ENCODE measurements at places on chromosomes 3 and 15. TPM values are rescaled to one million over a fixed set of nuclear protein-coding genes. Genes with fewer than 3 reads are reported as not detected.

CFAP161 gene
- total RNA-seq = not detected

TTBK2 gene
- 17.1 TPM for total RNA-seq

NR1I2 gene
- total RNA-seq = 0.82 TPM

NOX5 gene
- 0.23 TPM for total RNA-seq

UROC1 gene
- total RNA-seq = not detected

SMAD6 gene
- 0.20 TPM for total RNA-seq

SPESP1 gene
- total RNA-seq = 1.1 TPM

EIF4A2 gene
- 430 TPM for total RNA-seq

ADAMTS7 gene
- 1.4 TPM for total RNA-seq

RFTN1 gene
- 111 TPM for total RNA-seq

GABRB3 gene
- not detected for total RNA-seq

KCNMB2 gene
- total RNA-seq = not detected

FGF12 gene
- not detected for total RNA-seq

GRCh38 chr15:80873366-80873952 lies 94.3 kb downstream of the CEMIP start:
- DNase-seq = no peak

DNA sequence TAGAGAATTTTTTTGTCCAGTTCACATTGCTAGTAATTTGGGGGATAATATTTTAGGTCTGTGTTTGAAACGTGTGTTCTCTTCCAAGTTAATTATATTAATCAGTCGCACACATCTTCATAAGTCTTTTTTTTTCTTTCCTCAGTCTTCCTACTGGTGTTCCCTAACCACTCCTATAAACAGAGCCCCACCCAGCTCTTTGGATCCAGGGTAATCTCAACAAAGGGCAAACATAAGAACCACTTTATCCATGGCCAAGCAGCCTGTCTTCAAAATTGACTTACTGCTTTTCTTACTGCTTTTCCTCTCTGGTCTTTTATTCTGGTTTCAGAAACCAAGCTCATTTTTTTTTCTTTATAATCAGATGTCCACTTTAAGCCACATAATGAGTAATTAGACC lies 266.8 kb upstream of the NECTIN3 start:
- DNase-seq = no peak

GRCh38 chr3:29718661-29719065 lies 437.8 kb downstream of the RBMS3 start:
- no peak for DNase-seq

DNA sequence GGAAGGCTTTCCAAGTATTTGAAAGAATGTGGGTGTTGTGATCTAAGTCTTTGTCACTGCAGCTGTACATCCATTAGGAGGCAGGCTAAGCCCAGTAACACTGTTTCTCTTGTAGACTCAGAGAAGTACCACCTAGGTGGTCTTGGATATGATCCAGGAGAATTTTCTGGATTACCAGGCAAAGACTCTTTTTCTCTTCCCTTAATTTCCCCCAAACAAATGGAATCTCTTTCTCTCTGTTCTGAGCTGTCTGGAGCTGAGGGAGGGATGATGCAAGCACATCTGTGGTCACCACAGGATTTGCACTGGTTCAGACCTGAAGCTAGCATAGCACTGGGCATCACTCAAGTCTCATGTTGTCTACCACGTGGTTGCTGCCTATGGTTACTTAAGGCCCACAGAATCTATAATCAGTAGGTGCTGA lies 227.6 kb downstream of the NECTIN3 start:
- DNase-seq = no peak

DNA sequence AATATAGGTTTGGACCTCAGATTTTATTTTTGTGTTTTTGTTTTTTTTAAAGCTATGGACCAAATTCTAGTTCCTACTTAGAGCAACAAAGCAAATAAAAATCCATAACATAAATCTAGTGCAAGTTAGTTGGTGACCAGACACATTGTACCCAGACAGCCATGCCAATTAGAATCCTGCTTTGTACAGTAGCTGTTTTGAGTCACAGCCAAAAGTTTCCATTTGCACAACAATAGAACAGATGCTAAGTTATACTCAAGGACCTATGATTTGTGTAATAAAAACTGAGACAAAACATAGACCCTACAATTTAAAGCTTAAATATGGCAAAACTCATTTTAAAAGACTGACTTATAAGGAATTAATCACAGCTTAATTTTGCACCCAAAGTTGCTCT lies 513.1 kb upstream of the CBLB start:
- no peak for DNase-seq

GRCh38 chr15:46258056-46258455 lies 623.2 kb downstream of the SQOR start:
- DNase-seq = no peak

- DNase-seq = no peak
Observed at GRCh38 chr15:68283401-68283800, 5.9 kb downstream of the FEM1B start.

- no peak for DNase-seq
Observed at GRCh38 chr3:15635121-15635661, 33.6 kb downstream of the BTD start.

DNA sequence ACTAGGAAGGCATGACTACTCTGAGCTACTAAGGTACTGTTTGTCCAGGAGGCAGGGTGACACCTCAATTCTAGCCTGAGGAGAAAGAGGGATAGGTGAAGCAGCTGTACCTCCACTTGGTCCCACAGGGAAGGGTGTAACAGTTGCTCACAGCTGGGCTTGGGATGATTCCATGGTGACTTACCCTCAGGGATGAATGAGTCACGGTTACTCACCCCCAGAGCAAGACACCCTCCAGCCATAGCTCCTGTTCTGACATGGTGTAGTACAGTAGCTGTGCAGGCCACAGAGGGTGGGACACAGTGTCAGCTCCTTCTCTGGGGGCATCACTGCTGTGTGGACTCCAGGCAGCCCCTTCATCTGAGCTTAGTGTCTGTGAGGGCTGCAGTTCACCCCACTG lies 868.6 kb upstream of the SEMA6D start:
- DNase-seq = no peak

- no peak for DNase-seq
Observed at GRCh38 chr15:72233769-72234168, 2.8 kb upstream of the PKM start.

GRCh38 chr3:113662824-113663223 lies 33.6 kb downstream of the USF3 start:
- no peak for DNase-seq

DNA sequence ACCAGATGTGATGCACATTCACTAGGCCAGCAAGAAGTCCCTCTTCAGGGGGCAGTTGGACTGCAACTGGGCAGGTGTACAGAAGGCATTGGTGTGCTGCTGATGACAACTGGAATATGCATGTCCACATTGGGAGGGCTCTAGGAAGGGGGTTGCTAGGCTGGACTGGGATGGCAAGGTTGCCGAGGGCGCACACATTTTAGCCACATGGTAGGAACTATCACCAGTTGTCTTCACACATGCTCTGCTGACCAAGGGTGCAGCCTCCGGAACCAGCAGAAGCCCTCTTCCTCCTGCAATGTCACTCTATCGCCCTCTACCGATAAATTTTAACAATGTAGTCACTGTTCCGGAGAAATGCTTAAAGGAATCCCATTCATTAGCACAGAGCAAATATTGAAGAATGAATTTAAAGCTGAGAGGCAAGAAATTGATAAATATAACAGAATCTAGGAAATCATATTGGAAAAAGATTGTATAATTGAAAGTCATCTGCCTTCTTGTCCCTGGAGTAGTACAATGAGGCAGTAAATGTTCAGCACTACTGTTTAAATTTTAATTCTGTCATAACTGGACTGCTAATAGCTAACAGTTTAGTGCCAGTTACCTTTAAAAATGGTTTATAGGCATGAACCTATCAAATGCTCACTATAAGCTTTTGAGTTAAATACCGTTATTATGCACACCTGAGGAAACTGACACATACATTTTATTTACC lies 22.6 kb upstream of the LYSMD4 start:
- no peak for DNase-seq

DNA sequence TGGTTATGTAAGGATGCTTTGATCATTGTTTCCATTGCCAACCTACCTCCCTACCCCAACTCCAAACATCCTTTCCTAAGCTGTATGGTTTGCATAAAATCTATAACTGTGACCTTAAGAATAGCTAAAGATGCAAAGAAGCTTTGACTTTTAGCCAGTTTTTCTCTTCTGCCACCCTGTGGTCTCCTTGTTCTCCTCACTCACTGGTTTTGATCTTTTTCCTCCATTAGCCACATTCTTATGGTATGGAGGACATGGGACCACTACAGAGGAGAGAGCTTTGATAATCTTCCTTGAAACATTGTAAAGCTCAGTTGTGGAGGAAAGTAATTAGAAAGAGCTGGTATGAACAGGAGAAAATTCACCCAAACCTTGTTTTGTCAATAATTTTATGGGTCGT lies 115.9 kb downstream of the NEK11 start:
- no peak for DNase-seq

GRCh38 chr15:72511536-72511935 lies 37.4 kb downstream of the ARIH1 start:
- DNase-seq = no peak

- no peak for DNase-seq
Observed at GRCh38 chr3:153631102-153631501, 469.1 kb downstream of the RAP2B start.

- DNase-seq = no peak
Observed at GRCh38 chr3:124292329-124292728, 300.4 kb upstream of the ROPN1 start.

GRCh38 chr3:24060055-24060454 lies 115.0 kb downstream of the NR1D2 start:
- DNase-seq = no peak

GRCh38 chr3:43363621-43364266 lies 77.4 kb downstream of the SNRK start:
- no peak for DNase-seq

GRCh38 chr3:133881939-133882825 lies 13.5 kb downstream of the RAB6B start:
- DNase-seq = no peak

GRCh38 chr15:74780523-74781430 lies 1.1 kb upstream of the CSK start:
- DNase-seq = no peak

DNA sequence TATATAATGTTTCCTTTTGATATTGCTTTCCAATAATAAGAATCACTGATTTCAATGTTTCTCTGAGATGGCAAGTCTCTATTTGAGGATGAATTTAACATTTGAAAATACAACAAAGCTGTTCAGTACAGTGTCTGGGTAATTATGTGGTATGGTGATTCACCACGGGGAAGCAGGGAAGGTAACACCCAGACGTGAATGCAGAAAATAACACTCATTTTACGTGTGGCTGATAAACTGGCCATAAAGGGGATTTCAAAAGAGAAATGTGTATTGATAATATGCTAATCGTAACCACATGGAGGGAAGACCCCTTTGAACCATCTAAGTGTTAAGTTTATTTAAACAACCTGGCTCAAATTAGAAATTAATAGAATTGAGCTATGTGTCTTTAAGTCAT lies 344.6 kb downstream of the GRM7 start:
- DNase-seq = no peak
